HFFc6 (cell line): ENCODE measurements at places on chromosomes 5 and 9.

- H3K36me3 ChIP-seq: peaks cover 1% of the 10 kb centered on the region
- peak overlapping the region; percentile 61 for H3K27ac ChIP-seq
- no peak overlapping the region; the same call in 1 of the 2 replicates for H3K4me3 ChIP-seq
- peak; percentile 13 for DNase-seq
These were observed 8.3 kb upstream of the AFF4 start for GRCh38 chr5:132971483-132972435.

GRCh38 chr5:19616701-19617215 is 371.2 kb downstream of the CDH18 start:
- no peak overlapping the region for H3K27ac ChIP-seq
- H3K4me3 ChIP-seq: no peak overlapping the region
- no peaks in the 10 kb centered on the region for H3K4me1 ChIP-seq
- H3K36me3 ChIP-seq: no peaks in the 10 kb centered on the region
- DNase-seq: no peak
- no peaks in the 10 kb centered on the region for H3K27me3 ChIP-seq

GRCh38 chr5:134029156-134029555 is 24.4 kb upstream of the VDAC1 start:
- H3K36me3 ChIP-seq: no peaks in the 10 kb centered on the region
- peak; percentile 95 for DNase-seq
- peak overlapping the region; percentile 22; the same call in 1 of the 2 replicates for H3K4me3 ChIP-seq
- peaks cover 28% of the 10 kb centered on the region for H3K27me3 ChIP-seq
- peaks cover 30% of the 10 kb centered on the region for H3K4me1 ChIP-seq
- peak overlapping the region; percentile 75 for H3K27ac ChIP-seq

DNA sequence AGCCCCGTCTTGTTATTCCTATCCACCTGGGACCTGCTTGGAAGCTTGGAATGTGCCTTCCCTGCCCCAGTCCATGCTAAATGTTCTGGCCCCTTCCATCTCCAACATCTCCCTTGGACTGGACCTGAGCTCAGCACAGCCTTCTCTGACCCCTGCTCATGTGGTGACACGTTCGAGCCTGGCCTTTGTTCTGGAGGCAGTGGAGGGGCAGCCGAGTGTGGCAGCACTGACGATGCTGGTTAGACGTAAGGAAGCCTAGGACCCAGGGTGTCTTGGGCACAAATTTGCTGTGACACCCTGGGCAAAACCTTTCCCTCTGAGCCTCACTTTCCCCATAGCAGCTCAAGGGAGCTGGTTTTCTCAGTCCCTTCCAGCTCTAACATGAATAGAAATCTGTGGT is 3.9 kb downstream of the SPACA9 start:
- H3K36me3 ChIP-seq: no peaks in the 10 kb centered on the region
- DNase-seq: no peak
- H3K4me1 ChIP-seq: peaks cover 13% of the 10 kb centered on the region
- no peak overlapping the region for H3K27ac ChIP-seq
- no peaks in the 10 kb centered on the region; the same call in none of the 2 replicates for H3K27me3 ChIP-seq
- no peak overlapping the region for H3K4me3 ChIP-seq

DNA sequence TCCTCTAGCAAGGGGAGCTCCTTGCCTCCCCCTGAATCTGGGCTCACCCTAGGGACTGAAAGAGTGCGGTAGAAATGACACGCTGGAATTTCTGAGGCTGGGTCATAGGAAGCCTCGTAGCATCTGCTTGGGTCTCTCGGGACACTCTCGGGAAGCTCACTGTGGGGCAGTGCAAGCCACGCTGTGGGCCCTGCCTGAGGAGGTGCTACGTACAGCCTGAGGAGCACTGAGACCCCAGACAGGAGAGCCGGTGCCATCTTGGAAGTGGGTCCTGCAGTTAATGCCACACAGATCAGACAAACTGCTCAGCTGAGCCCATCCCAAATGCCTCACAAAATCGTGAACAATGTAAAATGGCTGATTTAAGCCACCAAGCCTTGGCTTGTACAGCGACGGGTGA is 1.8 kb downstream of the MRPL36 start:
- H3K27me3 ChIP-seq: no peaks in the 10 kb centered on the region; the same call in 1 of the 2 replicates
- H3K4me1 ChIP-seq: peaks cover 59% of the 10 kb centered on the region
- H3K36me3 ChIP-seq: peaks cover 36% of the 10 kb centered on the region
- no peak overlapping the region for H3K27ac ChIP-seq
- no peak for DNase-seq

GRCh38 chr9:75197561-75197960 is 109.2 kb downstream of the OSTF1 start:
- no peak overlapping the region for H3K4me3 ChIP-seq
- H3K27ac ChIP-seq: no peak overlapping the region
- DNase-seq: no peak
- H3K4me1 ChIP-seq: peaks cover 7% of the 10 kb centered on the region
- no peaks in the 10 kb centered on the region for H3K36me3 ChIP-seq
- H3K27me3 ChIP-seq: peaks cover 21% of the 10 kb centered on the region
